ENCODE measurements at places on chromosomes 2 and 18.
A peak's percentile ranks its signal among the peaks of the same experiment; 100 is the strongest.

- peak; percentile 51 for DNase-seq
Measured at GRCh38 chr2:176999301-176999700, 213.3 kb upstream of the HNRNPA3 start.

DNA sequence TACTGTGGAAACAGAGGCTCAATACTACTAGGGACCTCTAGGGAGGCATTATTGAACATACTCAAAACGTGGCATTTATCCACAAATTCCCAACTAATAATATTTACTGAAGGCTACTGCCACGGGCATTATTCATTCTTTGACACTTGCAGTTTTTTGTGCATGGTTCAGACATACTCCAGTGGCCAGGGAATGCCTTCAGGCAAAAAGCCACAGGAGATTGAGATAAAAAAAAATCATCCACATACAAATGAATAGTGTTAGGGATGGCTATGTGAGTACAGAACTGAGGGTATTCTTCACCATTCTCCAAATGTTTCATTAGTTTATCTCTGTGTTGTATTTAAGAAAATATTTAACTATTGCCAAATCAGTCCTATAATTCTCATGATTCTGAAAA is 974.9 kb upstream of the PIK3C3 start:
- no peak for DNase-seq

DNA sequence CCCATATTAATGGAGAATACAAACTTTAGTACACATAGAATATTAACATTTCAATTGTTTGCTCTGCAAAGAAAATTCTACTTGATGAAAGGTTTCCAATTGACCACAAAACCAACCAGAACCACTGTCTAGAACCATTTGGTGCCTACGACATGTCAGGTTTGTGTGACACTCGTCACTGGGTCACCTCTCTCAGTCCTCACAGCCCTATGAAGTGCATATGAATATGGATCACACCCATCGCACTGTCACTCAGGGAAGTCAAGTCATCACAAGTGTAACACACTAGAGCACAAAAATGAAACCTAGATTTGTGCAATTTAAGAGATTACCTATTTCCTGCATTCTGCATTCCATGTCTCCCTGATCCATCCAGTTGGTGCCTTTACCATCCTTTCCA is 43.7 kb downstream of the PTPN2 start:
- no peak for DNase-seq

GRCh38 chr2:186984481-186984880 is 135.5 kb upstream of the ZSWIM2 start:
- DNase-seq, result no peak

- DNase-seq, result no peak
Measured at GRCh38 chr2:37526323-37526722, 145.1 kb downstream of the CDC42EP3 start.

DNA sequence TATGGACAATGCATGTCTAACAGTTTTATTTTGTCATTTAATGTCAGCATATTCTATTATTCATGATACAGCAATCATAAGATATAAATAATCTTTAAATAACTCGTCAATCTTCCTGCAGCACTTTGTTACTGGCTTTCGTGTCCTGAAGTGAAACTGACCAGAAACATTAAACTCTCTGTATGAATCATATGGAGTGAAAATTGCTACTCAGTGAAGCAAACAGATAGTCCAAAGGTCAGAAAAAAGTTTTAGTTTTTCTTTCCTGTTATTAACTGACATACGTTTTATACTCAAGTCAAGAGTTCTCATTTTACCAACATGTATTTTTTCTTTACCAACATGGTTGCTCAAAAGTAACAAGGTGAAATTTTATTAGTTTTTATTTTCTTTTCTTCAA is 106.8 kb upstream of the GALNT5 start:
- no peak for DNase-seq

DNA sequence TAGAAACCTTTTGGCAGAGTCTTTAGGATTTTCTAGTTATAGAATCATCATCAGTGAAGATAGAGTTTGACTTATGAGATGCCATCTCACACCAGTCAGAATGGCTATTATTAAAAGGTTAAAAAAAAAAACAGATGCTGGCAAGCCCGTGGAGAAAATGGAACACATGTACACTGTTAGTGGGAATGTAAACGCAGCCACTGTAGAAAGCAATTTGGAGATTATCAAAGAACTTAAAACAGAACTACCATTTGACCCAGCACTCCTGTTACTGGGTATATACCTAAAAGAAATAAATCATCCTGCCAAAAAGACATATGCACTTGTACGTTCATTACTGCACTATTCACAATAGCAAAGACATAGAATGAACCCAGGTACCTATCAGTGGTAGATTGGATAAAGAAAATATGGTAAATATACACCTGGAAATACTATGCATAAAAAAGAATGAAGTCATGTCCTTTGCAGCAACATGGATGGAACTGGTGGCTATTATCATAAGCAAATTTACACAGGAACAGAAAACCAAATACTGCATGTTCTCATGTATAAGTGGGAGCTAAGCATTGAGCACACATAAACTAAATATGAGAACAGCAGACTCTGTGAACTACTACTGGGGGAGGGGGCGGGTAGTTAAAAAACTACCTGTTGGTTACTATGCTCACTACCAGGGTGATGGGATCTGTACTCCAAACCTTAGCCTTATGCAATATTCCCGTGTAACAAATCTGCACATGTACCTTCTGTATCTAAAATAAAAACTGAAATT is 279.0 kb downstream of the KIAA1328 start:
- no peak for DNase-seq

GRCh38 chr2:179840840-179841239 is 20.6 kb downstream of the ZNF385B start:
- no peak for DNase-seq

- no peak for DNase-seq
Measured at GRCh38 chr2:210663631-210664089, 107.3 kb downstream of the CPS1 start.

- DNase-seq, result peak; percentile 92
Measured at GRCh38 chr18:63237881-63238692, 81.5 kb downstream of the BCL2 start.

DNA sequence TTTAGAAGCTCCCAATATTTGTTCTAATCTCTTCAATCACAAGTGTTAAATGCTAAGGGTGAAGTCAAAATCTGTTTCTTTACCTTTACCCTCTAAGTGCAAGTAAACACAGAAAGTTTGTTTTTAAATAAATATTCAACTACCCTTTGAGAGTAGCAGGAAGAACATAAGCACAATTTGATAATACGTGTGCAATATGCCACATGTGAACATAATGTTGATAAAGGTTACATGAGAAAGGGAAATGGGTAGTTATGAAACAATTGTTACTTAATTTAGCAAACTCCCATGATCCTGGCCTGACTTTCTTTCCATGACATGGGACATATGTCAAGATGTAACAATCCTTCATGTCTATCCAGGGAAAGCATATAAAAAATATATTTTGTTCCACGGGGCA is 7.1 kb downstream of the SPRED2 start:
- no peak for DNase-seq

DNA sequence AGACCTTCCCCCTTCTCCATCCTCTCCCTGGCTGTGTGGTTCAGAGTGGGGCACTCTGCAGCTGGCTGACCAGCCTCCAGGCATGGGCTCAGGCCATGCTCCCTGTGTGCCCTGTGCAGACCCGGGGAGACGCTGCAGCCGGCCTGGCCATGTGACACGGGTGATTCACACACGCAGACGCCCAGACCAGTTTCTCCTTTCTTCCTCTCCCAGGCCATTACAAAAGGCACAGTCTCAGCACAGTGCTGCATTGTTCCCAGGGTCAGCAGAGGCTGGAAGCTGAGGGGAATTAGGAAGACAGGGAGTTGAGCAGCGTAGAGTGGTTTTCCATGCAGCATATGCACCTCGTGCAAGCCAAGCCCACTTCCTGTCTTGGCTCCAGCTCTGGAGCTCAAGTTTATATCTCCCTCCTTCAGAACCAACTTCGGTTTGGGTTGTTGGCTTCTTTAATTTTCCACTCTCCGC is 288.5 kb downstream of the TNS1 start:
- DNase-seq, result peak; percentile 54

DNA sequence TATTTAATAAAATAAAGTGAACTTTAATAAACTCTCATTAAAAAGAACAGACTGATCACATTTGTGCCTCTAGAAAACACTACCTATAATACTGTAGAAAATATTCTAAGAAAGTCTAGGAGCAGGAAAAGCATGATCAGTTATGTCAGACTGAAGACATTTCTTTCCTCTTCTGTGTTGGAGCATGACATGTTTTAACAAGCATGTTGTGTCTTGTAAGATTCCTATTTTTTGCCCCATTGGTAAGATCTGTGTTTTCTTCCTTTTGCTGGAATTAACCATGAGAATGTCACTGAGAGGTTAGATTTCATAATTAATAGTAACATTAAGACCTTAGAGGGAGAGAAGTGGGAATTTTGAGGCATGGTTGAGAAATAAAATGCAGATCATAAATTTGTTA is 27.7 kb downstream of the LAMA3 start:
- no peak for DNase-seq

GRCh38 chr2:12773586-12774394 is 57.1 kb downstream of the TRIB2 start:
- no peak for DNase-seq

- no peak for DNase-seq
Measured at GRCh38 chr2:227906991-227907390, 35.6 kb downstream of the DAW1 start.

DNA sequence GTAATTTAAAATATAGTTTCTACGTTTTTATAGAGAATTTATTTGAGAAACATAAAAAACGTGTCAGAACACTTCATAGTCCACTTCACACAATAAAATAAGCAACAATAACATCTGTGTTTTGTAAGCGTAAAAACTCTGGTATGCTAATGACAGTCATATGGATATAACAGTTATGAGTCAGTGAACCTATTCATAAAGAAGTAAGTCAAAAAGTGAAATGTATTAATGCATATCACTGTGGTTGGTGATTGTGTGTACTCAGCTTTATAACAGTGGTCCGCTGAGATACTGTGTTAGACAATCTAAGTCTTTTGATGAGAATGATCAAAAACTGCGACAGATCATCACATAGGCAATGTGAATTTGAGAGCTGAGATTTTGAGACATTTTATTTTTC is 153.2 kb downstream of the WDR7 start:
- peak; percentile 46 for DNase-seq

GRCh38 chr2:46481198-46482193 is 2.1 kb downstream of the TMEM247 start:
- DNase-seq, result peak; percentile 9

- DNase-seq, result no peak
Measured at GRCh38 chr2:110873056-110873502, 140.7 kb downstream of the ACOXL start.

GRCh38 chr18:32595832-32596231 is 125.2 kb upstream of the GAREM1 start:
- DNase-seq, result peak; percentile 24

DNA sequence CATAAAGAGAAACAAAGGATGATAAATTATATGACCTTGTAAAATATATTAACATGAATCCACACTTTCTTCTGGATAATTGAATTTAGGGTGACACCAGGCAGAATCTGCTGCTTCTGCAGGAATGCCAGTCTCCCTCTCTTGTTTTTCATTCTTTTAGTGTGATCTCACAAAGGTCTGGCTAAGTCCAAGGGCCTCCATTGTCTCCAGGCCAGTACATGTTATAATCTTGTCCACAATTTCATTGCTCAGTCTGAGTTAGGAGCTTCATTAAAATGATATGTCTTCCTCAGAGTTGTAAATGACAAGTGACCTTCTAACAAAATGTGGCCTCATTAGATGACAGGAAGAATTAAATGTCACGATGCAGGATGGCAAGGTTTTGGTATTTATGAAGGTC is 110.2 kb downstream of the APOB start:
- DNase-seq, result no peak

GRCh38 chr2:176173567-176174381 is 14.7 kb upstream of the HOXD1 start:
- no peak for DNase-seq

- DNase-seq, result no peak
Measured at GRCh38 chr2:68236103-68236734, 16.1 kb downstream of the PPP3R1 start.

DNA sequence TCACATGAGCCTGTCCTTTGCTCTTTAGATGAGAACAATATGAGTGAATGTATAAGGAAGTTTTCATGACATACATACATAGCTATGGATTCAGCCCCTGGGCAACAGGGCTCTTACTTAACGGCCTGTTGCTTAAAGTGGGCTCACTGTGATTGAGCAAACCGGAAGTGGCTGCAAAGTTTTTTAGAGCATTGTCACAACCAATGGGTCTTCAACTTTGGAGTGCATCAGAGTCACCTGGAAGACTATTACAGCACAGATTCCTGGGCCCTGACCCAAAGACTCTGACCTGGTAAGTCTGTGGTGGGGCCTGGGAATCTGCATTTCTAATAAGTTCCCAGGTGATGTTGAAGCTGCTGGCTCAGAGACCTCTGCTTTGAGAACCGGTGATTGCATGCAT is 106.3 kb upstream of the SEC11C start:
- DNase-seq, result no peak

GRCh38 chr18:36595046-36595817 is 233.6 kb downstream of the TPGS2 start:
- DNase-seq, result no peak

DNA sequence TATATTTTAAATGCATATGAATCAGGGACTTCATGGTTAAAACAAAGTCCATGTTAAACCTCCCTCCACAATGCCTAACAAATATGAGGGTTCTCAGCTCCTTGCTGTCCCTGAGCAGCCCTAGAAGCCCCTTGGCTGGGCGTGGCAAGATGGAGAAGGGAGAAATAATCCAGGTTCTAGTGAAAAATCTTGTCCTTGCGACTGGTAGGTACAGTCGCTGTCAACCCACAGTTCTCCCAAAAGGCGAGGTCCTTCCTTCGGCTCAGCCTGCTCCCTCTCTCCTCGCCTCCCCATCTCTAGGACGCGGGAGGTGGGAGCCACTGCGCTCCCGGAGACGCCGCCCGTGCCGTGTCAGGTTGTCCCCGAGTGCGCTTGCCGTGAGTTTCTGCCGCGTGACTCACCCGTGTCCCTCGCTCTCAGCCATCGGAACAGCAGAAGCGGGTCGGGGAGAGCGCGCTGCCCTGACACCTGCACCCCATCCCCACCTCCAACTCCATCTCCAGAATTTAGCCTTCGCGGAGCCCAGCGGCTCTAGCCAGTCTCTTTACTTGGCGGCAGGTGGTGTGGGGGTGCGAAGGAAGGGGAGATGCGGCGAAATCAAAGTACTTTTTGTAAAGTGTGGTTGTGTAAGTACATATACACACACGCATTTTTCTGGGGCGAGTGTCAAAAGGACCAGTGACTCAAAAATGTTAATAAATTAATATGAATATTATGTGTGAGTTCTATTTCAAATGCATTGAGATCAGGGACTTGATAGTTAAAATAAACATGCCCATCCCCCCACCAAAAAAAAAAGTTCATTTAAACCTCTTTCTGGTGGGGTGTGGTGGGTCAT is 65.1 kb upstream of the TMEM17 start:
- no peak for DNase-seq

DNA sequence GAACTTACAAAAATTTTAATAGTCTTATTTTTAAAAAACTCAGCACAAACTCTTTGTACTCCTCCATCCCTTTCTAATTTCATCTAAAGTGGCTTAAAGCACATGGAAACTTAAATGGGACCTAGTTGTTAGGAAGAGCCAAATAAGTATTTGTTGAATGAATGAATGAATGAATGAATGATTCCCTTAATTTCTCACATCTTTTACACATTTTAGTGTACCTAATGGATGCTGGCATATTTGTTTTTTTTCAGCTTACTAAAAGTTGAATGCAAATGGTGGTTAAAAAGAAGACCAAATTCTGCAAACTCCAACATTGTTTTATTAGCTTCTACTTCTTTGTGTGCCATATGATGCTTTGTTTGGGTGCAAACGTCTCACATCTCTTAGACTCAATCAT is 89.6 kb downstream of the KYNU start:
- no peak for DNase-seq

- DNase-seq, result no peak
Measured at GRCh38 chr2:159961037-159961436, 101.4 kb downstream of the PLA2R1 start.
